HAP-1 (cell line): ENCODE measurements at places on chromosomes 3 and 15.
A peak's percentile ranks its signal among the peaks of the same experiment; 100 is the strongest.

GRCh38 chr15:57873564-57874209 is 167.2 kb downstream of the POLR2M start:
- DNase-seq = peak; percentile 48

- DNase-seq = no peak
Observed at GRCh38 chr3:13517253-13517977, 31.5 kb upstream of the FBLN2 start.

DNA sequence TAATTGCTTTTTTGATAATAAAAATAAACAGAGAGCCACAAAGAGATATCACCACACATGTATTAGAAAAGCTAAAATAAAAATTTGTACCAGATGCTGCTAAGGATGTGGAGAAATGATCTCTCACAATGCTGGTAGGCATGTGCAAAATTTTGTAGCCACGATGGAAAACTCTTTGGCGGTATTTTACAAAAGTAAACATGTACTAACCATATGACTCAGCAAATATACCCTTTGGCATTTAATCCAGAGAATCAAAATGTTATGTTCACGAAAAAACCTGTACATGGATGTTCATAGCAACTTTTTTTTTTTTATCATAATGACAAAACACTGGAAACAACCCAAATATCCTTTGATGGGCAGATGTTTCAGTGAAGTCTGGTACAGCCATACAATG is 261.2 kb downstream of the LPP start:
- no peak for DNase-seq

GRCh38 chr3:61060411-61060861 is 190.8 kb downstream of the FHIT start:
- DNase-seq = no peak

GRCh38 chr3:37321863-37322262 is 147.5 kb upstream of the LRRFIP2 start:
- DNase-seq = no peak

GRCh38 chr15:73560501-73561117 is 72.6 kb downstream of the NPTN start:
- DNase-seq = peak; percentile 51

- no peak for DNase-seq
Observed at GRCh38 chr15:98865397-98866339, 141.9 kb downstream of the PGPEP1L start.
